ENCODE measurements at places on chromosomes 6 and 20. TPM values are rescaled to one million over a fixed set of nuclear protein-coding genes. Genes with fewer than 3 reads are reported as not detected.

Gene DDR1
- not detected for polyA plus RNA-seq

Gene RRP36
- polyA plus RNA-seq, result 56.1 TPM

Gene CSNK2A1
- 39.9 TPM for polyA plus RNA-seq

Gene GSTA1
- polyA plus RNA-seq, result not detected

Gene CCN5
- polyA plus RNA-seq, result not detected

Gene ATAT1
- 0.43 TPM for polyA plus RNA-seq

Gene ZC3H12D
- not detected for polyA plus RNA-seq

Gene WFDC2
- not detected for polyA plus RNA-seq

Gene GSTA3
- polyA plus RNA-seq, result not detected

Gene TTI1
- 8.8 TPM for polyA plus RNA-seq

Gene SLC22A16
- polyA plus RNA-seq, result not detected

Gene PTPRT
- polyA plus RNA-seq, result not detected

Gene OR2H2
- polyA plus RNA-seq, result not detected

All from immature natural killer cell (primary cell).